ENCODE measurements at places on chromosomes 5 and 9.

DNA sequence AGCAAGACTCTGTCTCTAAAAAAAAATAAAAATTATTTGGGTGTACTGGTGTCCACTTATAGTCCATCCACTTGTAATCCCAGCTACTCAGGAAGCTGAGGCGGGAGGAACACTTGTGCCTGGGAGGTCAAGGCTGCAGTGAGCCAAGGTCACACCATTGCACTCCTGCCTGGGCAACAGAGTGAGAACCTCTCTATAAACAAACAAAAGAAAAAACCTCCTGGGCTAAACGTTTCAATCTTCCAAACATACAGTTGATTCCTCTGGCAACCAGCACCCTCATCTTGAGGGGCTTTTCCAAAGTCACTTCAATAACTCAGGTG, 13.9 kb upstream of the CDK5RAP2 start:
- no peak for DNase-seq

GRCh38 chr5:35679357-35679756, 61.7 kb downstream of the SPEF2 start:
- no peak for DNase-seq

DNA sequence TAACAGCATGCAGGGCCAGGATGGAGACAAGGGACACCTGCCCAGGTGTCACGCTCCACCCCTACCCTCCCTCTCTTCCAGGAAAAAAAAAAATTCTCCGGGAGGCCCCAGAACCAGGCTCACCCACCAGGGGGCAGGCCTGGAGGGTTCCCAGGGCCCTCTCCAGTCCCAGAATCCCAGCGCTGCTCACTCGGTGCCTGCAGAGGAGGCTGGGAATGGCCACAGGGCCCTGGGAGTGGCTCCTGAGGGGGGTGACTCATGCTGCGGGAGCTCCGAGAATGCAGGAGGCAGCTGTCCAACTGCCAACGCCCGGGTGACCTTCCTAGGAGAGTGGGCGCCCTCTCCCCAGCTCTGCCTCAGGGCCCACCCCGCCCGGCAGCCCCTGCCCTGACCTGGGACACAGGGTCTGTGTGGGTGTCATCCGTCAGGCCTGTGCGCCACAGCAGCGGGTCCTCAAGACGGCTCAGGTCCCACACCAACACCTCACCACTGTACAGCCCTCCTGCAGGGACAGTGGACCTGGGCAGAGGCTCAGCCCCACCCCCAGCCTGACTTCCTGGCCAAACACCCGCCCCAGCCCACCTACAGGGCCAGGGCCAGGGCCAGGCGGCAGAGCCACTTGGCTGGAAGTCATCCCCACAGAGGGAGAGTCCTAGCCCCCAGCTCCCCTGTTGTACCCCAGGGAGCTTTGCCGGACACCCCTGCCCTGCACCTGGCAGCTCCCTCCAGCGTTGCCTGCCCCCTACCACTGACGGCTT, 21.2 kb downstream of the DYNC2I2 start:
- DNase-seq, result peak; percentile 88

- DNase-seq, result no peak
These were observed 166.7 kb upstream of the FER start for GRCh38 chr5:108581026-108581425.

DNA sequence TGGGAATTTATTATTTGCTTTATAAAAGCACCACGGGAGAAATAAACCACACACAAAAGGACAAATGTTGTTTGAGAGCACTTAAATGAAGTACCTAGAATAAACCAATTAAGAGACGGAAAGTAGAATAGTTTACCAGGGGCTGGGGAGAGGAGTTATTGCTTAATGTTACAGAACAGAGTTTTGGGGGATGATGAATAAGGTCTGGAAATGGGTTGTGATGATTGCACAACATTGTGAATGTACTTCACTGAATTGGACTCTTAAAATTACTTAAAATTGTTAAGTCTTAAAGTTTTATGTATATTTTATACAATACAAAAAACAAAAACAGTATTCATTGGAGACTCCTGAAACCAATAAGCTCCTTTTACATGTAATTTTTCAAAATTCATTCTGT, 1.5 kb downstream of the ZBTB43 start:
- no peak for DNase-seq

- peak; percentile 81 for DNase-seq
These were observed 842.6 kb upstream of the ACO1 start for GRCh38 chr9:31541721-31542281.

DNA sequence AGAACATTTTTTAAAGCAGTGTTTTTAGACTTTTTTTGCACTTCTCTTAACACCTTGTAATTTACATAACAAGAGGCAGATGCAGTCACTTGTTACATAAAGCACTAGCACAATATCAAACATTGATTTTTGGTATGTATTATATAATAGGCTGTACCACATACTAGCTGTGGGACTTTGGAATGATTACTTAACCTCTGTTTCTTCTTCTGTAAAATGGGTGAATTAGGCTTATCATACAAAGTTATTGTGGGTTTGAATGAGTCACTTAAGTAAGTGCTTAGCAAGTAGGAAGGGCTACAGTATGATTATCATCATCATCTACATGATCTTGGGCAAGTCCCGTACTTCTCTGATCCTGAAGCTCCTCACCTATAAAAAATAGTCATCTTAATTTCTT, 2.1 kb downstream of the FAM81B start:
- no peak for DNase-seq

- no peak for DNase-seq
These were observed 4.4 kb upstream of the MEF2C start for GRCh38 chr5:88887342-88887741.

GRCh38 chr9:84285381-84285780, 55.2 kb downstream of the SLC28A3 start:
- DNase-seq, result no peak

DNA sequence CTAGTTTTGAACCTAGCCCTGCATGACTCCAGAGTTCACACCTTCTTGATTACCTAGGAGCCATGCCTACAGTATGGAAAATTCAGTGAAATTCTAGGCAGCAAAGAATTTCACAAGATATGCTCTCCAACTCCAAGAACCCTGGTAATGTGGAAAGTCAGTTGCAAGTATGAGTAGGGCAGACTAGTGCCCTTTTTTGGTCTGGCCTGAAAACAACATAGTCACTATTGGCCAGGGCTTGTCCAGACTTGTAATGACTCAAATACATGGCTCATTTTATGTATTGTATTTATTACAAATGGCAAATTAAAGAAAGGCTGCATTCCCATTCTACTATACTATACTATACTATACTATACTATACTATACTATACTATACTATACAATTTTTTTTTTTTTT, 160.4 kb downstream of the ESM1 start:
- DNase-seq, result no peak

DNA sequence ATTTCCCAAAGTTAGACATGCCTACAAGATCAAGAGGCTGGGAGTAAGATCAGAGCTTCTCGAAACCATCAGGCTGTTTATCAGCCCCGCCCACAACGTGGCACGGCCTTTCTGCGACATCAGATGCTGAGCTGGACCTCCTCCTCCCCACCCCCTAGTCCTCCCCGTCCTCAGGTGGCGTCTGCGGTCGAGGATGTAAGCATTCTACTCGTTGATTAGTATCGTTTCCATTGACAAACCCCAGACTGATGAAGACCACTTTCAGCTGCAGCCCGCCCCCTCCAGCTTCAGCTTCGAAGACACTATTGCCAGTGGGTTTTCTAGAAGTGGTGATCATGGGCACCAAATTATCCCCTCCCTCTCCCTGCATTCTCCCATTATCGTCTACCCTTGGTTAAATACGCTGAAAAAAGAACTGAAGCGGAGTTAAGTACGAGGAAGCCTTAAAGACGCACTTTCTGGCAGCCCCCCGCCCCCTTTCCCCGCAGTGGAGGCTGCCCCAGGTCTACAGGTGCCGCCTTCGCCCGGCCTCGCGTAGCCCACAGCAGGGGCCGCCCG, 1.1 kb downstream of the PPIC start:
- DNase-seq, result peak; percentile 43

GRCh38 chr9:75926385-75926784, 35.9 kb downstream of the PCSK5 start:
- no peak for DNase-seq

- DNase-seq, result peak; percentile 80
These were observed 40.8 kb upstream of the SMU1 start for GRCh38 chr9:33117306-33117705.

DNA sequence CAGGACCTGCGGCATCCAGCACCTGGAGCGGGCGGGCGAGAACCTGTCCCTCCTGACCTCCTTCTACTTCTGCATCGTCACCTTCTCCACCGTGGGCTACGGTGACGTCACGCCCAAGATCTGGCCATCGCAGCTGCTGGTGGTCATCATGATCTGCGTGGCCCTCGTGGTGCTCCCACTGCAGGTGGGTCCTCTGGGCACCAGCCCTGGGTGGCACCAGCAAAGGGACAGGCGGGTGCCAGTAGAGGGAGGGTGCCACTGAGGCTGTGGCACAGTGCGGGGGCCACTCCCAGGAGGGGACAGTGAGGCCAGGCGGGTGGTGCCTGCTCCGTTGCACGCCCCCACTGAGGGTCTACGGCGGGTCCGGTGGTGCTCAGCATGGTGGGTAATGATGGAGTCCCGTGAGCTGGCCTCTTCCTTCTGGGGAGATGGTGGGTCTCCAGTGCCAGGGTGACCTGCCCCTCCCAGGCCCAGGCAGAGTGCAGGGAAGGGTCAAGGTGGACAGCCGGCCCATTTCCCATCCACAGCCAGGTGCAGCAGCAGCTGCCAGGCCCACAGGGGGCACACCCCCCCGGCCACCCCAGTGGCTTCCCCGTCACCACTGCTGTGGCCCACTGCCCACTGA, 57.8 kb downstream of the KCNT1 start:
- DNase-seq, result no peak

- DNase-seq, result no peak
These were observed 2.0 kb upstream of the AJM1 start for GRCh38 chr9:136840140-136840876.

DNA sequence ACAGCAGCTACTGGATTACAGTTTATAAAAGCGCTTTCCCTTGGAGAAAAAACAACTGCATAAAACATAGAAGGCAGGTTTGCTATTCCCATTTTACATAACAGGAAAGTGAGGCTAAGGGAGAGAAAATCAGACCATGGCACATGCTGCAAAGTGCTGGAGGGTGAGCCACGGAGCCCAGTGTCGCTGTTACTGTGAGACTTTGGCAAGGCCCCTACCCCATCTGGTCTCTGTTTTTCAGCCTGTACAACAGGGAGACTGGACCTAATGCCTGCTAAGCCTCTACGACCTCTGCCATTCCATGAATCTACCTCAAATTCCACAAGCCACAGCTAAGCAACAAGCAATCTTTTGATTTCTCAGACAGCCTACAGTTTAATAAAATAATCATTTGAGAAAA, 139.2 kb downstream of the GABBR2 start:
- DNase-seq, result no peak

DNA sequence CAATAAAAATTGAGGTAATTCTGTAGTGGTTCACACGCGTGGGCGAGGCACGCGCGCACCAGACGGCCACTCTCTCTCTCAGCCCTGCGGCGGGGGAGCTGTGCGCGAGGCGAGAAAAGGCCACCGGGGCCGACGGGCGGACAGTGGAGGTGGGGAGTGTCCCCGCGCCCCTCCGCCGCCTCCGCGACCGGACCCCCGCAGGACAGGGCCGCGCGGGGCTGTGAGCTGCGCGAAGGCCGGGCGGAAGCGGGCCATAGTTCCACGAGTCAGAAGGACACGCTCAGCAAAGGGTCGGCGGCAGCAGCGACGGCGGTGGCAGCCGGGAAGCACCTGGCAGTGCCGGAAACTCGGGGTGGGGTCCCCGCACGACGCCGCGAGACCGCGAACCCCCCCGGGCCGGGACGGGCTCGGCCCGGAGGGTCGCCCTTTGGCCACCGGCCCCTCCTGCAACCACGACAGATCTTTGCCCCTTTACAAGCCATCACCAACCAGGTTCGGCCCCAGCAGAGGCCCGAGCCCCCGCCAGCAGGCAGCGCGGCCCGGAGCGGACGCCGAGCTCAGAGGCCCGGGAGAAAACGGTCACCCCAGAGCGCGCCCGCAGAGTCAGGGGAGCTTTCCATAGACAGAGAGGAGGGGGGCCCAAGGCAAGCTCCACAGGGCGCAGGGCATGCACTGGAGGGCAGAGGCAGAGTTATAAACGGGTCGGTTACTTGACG, 60.9 kb downstream of the ZNF354C start:
- no peak for DNase-seq

GRCh38 chr5:73801686-73802085, 175.7 kb downstream of the ARHGEF28 start:
- no peak for DNase-seq

GRCh38 chr5:124457101-124457500, 289.3 kb downstream of the ZNF608 start:
- DNase-seq, result no peak

GRCh38 chr9:127835991-127836516, 18.4 kb downstream of the ENG start:
- peak; percentile 78 for DNase-seq

GRCh38 chr5:103434057-103434456, 128.5 kb downstream of the NUDT12 start:
- no peak for DNase-seq

GRCh38 chr9:128124451-128124850, 3.1 kb downstream of the PTGES2 start:
- no peak for DNase-seq

DNA sequence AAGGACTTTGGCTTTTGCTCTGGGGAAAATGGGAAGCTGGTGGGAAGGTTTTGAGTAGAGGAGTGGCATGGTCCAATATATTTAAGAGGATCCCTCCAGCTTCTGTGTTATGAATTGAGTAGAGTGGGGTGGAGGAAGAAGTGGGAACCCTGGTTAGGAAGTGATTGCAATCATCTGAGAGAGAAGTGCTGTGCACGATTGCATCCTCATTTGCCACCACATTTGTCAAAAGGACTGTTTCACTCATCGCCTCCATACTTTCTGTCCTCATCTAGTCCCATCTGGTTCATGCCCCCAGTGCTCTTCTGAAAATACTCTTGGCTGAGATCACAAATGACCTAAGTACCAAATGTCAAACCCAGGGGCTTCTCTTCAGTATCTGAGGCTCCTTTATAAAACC, 192.1 kb downstream of the RAB3C start:
- no peak for DNase-seq

DNA sequence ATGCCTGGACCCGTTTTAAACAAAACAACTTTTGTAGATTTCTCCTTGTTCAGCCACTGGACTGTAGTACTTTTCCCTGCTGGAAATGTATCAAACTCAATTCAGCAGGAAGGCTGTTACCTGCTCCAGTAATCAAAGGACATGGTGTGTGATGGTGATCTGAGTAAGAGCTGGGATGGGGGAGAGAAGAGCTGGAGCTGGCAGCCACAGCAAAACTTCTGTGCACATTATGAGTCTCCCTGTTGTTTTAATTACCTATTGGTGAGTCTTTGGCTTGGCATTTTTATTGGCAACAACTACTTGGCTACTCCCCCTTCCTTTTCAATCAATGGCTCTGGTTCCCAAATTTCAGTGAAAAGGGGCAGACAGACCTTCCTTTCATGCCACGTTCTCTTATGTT, 9.7 kb downstream of the NREP start:
- no peak for DNase-seq

DNA sequence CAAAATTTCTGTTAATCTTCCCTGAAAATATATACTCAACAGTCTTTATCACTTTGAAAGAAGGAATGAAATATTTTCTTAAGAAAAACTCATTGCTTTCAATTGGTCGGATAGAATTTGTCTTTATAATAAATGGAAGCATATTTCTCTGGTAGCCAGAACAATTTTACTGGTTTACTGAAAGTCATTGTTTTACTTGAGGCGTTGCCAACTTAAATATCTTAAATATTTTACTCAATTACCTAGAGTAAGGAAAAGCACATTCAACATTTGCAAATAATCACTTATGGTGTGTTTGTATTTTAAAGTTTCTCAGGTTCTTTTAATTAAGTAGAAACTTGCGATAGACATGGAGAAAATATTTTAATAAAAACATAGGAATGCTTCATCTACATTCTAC, 1181.7 kb downstream of the EFNA5 start:
- no peak for DNase-seq
